ENCODE measurements at places on chromosomes 11 and 22. TPM values are rescaled to one million over a fixed set of nuclear protein-coding genes. Genes with fewer than 3 reads are reported as not detected.

DNA sequence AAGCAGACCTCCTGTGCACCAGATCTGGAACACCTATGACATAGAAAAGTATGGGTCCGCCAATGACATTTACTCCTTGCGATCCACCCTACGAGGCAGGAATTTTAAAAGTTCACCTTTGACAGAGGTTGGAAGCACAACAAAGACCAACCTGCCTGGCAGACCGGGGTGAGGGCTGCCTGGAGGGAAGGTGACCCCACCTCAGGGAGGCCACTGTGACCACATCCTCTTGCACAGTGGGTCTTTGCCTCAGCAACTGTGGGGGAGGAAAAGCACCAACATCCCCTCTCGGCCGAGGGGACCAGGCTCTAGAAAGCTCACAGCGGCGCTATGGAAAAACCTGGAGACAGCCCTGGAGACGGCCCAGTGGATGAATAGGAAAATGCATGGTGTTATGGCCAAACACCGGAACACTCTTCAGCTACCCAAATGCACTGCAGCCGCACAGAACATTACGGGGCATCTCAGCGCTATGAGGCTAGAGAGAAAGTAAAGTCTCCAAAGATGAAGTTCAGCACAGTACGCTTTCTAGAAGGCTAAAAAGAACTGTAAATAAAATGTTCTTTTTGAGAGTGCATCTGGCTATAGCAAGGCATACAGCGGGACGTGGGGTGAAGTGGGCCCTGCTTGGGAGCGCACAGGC, 1.8 kb upstream of the SHISAL1 start:
- no peak for ATAC-seq

The RAPSN gene
- total RNA-seq = 1.7 TPM

The SLC22A25 gene
- total RNA-seq = not detected

GRCh38 chr11:59625703-59626102, 10.1 kb upstream of the OSBP start:
- no peak for ATAC-seq

The FOLR3 gene
- not detected for total RNA-seq

The POTEH gene
- total RNA-seq = not detected

The HSPB2 gene
- total RNA-seq = 0.32 TPM

The OR52I1 gene
- not detected for total RNA-seq

DNA sequence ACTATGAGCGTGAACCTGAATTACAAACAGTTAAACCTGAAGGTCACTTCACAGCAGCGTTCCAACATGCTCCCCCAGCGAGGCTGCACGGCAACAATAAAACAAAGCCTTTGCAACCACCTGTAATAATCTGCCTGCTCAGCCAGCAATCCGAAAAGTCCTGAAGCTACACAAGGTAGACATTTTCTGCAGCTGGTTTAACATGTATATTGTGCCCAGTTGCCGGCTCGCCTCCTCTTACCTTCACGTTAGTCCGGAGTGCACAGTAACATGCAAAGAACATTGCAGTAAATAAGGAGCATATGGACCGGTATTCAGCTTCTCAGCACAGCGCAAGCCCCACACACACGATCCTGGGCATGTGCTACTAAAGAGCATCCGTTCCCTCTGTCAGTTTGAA, 704.3 kb downstream of the DLG2 start:
- ATAC-seq = no peak

The OR5B21 gene
- total RNA-seq = 3.6 TPM

GRCh38 chr11:74744277-74744676, 4.4 kb upstream of the RNF169 start:
- ATAC-seq = no peak

DNA sequence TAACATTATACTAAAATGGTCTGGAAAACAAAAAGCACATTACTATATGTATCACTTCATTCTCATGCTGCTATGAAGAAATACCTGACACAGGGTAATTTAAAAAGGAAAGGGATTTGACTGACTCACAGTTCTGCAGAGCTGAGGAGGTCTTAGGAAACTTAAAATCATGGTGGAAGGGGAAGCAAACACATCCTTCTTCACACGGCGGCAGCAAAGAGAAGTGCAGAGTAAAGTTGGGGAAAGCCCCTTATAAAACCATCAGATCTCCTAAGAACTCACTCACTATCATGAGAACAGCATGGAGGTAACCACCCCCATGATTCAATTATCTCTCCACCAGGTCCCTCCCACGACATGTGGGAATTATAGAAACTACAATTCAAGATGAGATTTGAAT, 60.0 kb downstream of the FAM181B start:
- no peak for ATAC-seq

The OR2AG2 gene
- total RNA-seq = not detected

- no peak for ATAC-seq
Measured at GRCh38 chr11:32309530-32310213, 125.7 kb downstream of the WT1 start.

The FGF3 gene
- total RNA-seq = not detected

The GRAMD1B gene
- 41.7 TPM for total RNA-seq

The TTC9C gene
- total RNA-seq = 49.9 TPM

DNA sequence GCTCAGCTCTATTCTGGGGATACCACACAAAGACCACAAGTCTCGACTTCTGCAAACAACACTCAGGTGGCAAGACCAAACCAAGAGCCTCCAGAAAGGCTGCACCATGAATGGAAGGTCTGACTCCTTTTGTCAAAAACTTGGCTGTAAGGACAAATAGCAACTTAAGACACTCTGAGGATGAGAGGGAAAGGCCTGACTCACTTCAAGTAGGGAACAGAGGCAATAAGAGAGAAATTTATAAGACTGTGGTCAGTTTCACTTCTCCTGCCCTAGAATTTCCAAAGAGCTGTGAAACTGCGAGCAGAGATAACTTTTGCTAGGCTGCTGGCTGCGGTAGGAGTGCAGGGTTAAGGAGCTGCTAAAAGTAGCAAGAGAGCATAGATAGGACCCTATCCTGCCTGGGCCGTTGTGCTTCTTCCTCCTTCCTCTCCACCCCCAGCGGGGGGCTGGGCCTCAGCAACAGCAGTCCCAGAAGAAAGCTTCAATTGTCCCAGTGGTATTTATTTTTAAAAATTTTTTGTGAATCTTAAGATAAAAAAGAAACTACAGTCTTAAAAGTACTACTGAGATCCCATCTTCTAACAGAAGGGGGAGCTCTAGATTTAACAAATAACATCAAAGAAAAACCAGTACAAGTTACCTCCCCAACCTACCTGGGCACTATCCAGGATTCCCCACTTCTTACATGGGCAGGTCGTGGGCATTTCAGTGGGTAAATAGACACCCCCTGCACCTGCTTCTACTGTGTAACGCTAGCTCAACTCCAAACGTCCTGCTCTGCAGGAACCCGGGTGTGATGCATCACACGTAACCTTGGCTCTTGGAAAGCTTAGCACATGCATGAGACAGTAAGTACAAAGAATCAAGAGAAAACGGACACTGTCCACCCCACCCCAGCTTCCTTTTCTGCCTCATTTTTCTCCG, 66.4 kb downstream of the SGSM3 start:
- ATAC-seq = peak; percentile 69

The OVOL1 gene
- not detected for total RNA-seq

The PDGFB gene
- total RNA-seq = 5.2 TPM

DNA sequence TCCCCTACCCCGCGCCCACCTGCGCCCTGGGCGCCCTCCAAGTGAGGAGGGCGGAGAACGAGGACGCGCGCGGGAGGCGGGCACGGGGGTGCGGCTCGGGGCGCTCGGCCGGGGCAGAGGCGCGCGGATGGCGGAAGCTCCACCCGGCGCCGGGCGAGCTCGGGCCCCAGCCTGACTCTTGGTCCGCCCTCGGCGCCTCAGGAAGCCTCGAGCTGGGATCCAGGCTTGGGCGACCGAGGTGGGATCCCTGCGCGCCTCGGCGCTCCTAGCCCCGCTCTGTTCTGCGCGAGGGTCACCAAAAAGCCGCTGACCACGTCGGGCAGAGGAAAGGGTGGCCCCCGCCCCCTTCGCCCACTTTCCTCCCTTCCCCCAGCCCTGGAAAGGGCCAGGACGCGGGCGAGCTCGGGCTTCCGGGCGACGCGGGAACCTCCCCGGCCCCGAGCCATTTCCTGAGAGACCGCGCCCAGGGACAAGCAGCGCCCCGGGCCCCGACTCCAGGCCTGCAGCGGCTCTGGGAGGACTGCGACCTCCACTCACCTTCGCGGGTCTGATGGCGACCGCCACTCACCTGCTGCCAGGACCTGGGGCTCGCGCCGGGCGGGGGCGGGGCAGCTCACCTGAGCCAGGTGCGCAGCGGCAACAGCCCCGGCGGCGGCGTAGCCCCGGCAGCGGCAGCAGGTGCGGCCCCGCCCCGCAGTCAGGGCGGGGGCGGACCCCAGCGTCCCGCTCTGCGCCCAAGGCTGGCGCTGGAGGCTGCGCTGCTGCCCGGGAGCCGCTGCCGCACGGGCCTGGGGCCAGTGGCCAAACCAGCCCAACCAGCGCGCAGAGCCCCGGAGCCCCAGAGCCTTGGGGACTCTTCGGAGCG, 2.2 kb upstream of the SIGIRR start:
- ATAC-seq = peak; percentile 60

The IL10RA gene
- 63.0 TPM for total RNA-seq

The DDTL gene
- 4.9 TPM for total RNA-seq

GRCh38 chr11:14124350-14124749, 161.8 kb downstream of the SPON1 start:
- ATAC-seq = peak; percentile 70
